Kidney (tissue), 22 donors: ENCODE measurements at places on chromosomes 6 and 20. TPM values are rescaled to one million over a fixed set of nuclear protein-coding genes. Genes with fewer than 3 reads are reported as not detected.

DNA sequence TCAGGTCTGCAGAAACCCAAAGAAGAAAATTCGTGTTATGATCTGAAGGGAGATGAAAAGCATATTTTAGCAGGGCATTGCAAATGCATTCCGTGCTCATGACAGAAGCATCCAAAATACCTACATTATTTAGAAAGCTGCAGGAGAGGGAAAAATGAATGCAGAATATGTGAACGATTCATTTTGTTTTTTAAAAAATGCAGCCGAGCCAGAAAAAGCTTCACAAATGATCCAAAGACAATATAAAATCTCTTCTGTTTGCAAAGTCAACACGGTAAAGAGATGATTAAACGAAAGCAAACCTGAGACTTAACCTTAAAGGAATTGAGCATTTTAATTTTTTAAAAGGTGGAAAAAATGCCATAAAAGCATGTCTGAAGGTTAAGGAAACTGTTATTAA lies 136.1 kb upstream of the SULF2 start:
- no peak for DNase-seq

DNA sequence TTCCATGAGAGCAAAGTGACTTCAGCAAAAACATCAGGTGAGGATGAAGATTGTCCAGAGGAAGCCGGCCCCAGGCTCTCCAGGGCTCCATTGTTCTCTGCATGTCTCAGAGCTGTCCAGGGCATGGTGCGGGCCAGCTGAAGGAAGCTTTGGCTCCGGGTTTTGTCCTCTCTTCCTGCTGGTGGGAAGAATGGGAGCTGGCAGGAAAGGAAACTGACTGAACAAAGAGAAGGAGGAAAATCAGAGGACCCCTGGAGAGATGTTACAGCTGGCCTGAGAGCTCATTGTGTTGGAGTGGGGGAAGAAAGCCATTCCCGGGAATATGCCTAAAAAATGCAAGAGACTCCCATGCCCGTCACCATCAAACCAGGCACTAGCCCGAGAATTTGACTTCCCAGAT lies 27.1 kb downstream of the PRND start:
- DNase-seq: no peak

DNA sequence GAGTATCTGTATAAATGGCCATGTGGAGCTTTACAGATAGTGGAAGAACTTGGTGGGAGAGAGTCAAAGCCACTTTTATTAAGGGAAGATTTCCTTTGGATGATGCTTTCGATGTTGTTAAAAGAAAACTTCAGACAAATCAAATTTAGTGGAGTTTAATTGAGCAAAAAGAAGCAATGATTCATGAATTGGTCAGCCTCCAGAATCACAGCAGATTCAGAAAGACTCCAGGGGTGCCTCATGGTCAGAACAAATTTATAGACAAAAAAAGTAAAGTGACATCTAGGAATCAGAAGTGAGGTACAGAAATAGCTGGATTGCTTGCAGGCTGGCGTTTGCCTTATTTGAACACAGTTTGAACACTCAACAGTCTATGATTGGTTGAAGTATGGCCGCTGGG lies 5.3 kb upstream of the CGA start:
- DNase-seq: no peak

DNA sequence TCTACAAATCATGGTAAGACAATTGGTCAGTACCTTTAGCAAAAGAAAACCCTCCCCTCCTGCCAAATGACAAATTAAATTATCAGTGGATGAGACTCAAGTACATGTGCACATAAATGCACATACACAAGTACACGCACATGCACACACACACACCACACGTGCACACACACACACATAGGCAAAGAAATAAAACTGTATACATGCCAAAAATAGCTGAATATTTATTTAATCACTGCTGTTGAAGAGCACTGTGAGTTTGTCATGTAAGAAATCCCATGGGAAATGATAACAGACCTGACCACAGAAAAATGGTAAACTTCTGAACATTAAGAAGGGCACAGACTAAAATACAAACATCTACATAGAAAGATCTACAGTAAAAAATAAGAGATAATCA lies 46.6 kb upstream of the TNFAIP3 start:
- no peak for DNase-seq

DNA sequence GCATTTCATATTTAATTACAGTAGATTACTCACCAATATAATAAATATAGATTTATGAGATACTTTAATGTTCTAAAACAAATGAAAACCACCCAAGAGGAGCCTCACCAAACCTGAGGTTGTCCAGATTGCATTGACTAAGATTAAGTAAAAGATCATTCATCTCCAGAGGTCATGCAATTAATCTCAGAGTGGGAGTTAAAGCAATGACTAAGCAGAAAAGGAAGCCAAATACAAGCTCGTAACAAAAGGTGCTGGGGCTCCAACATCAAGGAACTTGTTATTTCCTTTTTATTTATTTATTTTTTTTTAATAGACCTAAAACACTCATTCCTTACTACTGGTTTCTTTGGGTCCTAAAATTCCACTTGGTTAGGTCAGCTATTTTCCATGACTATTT lies 57.7 kb downstream of the RSPO3 start:
- peak; percentile 35 for DNase-seq

GRCh38 chr20:10501402-10501801 lies 66.3 kb downstream of the SLX4IP start:
- DNase-seq: no peak

DNA sequence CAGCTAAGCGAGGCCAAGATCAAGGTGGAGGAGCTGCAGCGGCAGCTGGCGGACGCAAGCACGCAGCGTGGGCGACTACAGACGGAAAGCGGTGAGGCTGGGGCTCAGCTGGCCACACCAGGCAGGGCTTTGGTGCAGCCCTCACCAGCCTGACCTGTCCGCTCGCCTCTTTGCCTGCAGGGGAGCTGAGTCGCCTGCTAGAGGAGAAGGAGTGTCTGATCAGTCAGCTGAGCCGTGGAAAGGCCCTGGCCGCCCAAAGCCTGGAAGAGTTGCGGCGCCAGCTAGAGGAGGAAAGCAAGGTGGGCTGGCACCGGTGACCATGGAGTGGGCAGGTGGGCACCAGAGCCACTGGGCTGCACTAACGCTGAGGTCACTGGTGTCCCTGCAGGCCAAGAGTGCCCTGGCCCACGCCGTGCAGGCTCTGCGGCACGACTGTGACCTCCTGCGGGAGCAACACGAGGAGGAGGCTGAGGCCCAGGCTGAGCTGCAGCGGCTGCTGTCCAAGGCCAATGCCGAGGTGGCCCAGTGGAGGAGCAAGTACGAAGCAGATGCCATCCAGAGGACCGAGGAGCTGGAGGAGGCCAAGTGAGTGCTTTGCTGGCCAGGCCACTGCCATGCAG lies 42.8 kb downstream of the MYH7B start:
- no peak for DNase-seq

- no peak for DNase-seq
These were observed 177.6 kb downstream of the PLCB1 start for GRCh38 chr20:8309634-8310033.

GRCh38 chr6:37851997-37852524 lies 32.5 kb downstream of the ZFAND3 start:
- no peak for DNase-seq

Gene OR12D3
- not detected for total RNA-seq

Gene ZNF334
- total RNA-seq: 8.2 TPM

Gene MARCKS
- 61.9 TPM for total RNA-seq

Gene CRISP2
- not detected for total RNA-seq

Gene TPBG
- 30.8 TPM for total RNA-seq

Gene POM121L2
- total RNA-seq: not detected

Gene CCDC170
- 2.1 TPM for total RNA-seq

Gene BCKDHB
- total RNA-seq: 22.8 TPM
